ENCODE measurements at places on chromosomes 3 and 15.

DNA sequence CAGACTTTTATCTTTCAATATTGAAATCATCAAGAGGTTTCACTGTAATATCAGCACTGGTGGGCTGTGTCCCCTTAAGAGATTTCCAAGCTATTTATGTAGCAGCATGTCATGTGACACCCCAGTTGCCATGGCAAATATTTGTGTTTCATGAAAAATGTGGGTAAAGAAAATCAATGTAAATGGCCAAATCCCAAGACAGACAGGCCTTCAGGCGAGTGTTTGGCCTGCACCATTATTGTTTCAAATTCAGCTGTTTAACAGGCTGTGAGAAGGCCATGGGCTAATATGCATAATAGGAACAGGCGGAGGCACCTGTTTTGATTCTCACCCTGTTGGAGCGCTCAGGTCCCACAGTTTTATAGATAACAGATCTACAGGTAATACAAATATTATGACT is 104.2 kb downstream of the IQCH start:
- DNase-seq: no peak

- no peak for DNase-seq
Observed at GRCh38 chr15:74531144-74531811, 9.7 kb upstream of the ARID3B start.

- DNase-seq: no peak
Observed at GRCh38 chr15:97733373-97733772, 227.1 kb upstream of the ARRDC4 start.

DNA sequence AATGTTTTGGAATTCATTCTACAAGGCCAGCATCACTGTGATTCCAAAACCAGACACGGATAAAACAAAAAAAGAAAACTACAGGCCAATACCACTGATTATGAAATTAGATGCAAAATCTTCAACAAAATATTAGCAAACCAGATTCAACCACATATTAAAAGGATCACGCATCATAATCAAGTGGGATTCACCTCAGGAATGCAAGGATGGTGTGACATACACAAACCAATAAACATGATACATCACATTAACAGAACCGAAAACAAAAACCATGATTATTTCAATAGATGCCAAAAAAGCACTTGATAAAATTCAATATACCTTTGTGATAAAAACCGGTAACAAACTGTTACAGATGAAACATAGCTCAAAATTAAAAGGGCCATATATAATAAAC is 48.9 kb downstream of the DLG1 start:
- DNase-seq: no peak

DNA sequence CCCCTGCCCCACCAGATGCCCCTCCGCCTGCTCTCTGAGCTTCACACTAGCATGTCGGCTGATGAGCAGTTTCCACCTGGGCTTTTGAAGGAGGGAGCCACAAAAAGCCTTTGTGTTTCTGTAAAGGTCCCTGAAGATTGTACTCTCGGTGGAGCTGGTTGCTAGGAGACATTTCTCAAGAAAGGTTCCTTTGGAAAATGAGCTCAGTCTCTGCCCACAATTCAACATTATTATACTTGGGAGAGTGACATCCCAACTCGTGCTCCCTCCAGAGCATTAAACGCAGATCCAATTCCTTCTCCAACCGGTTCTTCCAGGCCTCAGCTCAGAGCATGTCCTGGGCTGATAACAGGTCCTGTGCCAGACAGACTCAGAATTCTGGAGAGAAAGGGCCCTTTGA is 26.8 kb upstream of the FAM107A start:
- no peak for DNase-seq

DNA sequence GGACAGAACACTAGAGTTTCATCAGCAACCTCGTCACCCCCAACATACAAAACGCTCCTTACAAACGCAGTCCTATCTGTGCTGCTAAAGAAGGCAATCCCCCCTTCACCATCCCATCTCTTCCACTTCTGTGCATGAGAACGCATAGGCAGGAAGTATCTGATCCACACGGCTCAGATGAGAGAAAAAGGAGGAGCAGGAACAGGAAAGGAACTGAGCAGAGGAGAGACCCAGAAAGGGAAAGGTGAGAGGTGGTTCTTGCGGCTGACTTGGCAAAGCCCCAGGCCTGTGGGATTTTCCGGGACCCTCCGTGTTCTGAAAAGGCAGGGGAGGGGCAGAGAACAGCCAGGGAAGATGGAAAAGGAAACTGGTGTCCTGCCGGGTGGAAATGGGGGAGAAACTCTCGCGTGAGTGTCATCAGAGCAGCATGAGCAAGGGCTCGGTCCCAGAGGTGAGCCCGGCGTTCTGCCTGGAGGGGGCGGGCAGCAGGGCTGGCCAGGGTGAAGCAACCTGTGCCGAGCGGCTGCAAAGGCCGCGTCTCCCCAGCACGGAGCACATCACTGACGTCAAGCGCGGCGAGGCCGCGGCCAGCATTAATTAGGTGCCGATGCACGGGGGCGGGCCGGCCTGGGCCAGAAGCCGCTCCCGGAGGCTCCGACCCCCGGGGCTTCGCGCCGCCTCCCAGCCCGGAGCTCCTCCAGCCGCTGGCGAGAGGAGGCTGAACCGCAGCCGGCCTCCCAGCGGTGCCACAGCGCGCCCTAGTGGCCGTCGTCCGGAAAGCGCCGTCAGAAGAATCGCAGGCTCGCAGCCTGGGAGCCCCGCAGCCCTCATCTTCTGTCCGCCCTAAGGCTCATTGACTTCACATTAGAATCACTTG is 35.8 kb downstream of the CPN2 start:
- peak; percentile 96 for DNase-seq

DNA sequence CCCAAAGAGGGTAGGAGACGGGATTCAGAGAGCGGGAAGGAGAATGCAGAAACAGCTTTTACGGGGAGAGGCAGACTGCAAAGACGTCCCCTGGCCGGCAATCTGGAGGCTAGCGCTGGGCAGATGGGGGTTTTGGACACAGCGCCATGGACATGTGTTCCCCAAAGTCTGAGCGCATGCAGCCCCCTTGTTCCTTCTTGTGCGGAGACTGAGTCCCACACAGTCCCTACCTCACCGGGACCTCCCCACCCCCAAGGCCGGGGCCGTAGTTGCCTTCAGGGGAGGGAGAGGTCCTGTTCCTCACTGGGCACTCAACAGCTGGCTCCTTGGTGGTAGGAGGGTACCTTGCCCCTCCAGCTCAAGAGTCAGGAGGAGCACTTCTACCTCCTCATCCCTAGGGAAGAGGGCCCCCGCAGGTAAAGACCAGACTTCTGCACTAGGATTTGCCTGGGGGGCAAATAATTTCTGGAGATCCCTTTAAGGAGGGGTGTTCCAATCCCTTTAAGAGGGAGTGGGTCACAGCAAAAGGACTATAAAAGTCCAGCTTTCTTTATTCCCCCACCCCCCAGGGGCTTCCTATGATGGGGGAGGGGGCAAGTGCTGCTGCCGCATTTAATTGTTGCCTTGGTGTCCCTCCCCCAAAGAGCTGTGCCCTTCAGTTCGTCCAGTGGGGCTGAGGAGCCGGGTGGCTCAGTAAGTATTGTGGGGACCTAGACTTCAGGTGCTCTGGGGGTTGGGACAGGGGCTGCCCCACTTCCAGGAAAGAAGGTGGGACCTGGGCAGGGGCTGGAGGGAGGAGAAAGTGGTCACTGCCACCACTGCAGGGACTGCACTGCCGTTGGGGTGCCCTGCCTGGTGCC is 3.6 kb upstream of the BAHD1 start:
- no peak for DNase-seq
